ENCODE measurements at places on chromosomes 4 and X. TPM values are rescaled to one million over a fixed set of nuclear protein-coding genes. Genes with fewer than 3 reads are reported as not detected.

The ANK2 gene
- total RNA-seq = 1.5 TPM

The FAM236C gene
- total RNA-seq = not detected

The SPANXN3 gene
- not detected for total RNA-seq

The CHST7 gene
- 25.2 TPM for total RNA-seq

The CAMK2D gene
- 15.7 TPM for total RNA-seq

The PHKA1 gene
- 5.5 TPM for total RNA-seq

The CENPVL3 gene
- not detected for total RNA-seq

The EDNRA gene
- 5.0 TPM for total RNA-seq

The HPGD gene
- 0.19 TPM for total RNA-seq

The MAP7D2 gene
- 0.36 TPM for total RNA-seq

The DDX53 gene
- total RNA-seq = not detected

The MAP3K15 gene
- 0.09 TPM for total RNA-seq

The HNRNPD gene
- 44.3 TPM for total RNA-seq

The CWH43 gene
- not detected for total RNA-seq

The AR gene
- 0.75 TPM for total RNA-seq

The ITGB1BP2 gene
- total RNA-seq = 2.1 TPM

The ETDB gene
- not detected for total RNA-seq

The CT47B1 gene
- not detected for total RNA-seq

The MAGEB10 gene
- not detected for total RNA-seq

The CT55 gene
- not detected for total RNA-seq

The RFC1 gene
- 57.1 TPM for total RNA-seq

The CCKAR gene
- total RNA-seq = not detected

The MAGEC1 gene
- not detected for total RNA-seq

The VCX3B gene
- not detected for total RNA-seq

The TBX22 gene
- not detected for total RNA-seq

The FAM184B gene
- total RNA-seq = not detected

The ARX gene
- total RNA-seq = not detected

The TMEM35A gene
- 1.8 TPM for total RNA-seq

The NWD2 gene
- not detected for total RNA-seq

The SPANXN4 gene
- not detected for total RNA-seq

The IL9R gene
- not detected for total RNA-seq

The BMP2K gene
- 32.1 TPM for total RNA-seq

The EDA gene
- 2.4 TPM for total RNA-seq

The SMIM10 gene
- 0.63 TPM for total RNA-seq

The GATA1 gene
- not detected for total RNA-seq

The TLL1 gene
- total RNA-seq = 7.4 TPM

The GPM6B gene
- 2.4 TPM for total RNA-seq

The OTC gene
- total RNA-seq = not detected

The RHOH gene
- total RNA-seq = not detected

The FGFBP1 gene
- total RNA-seq = not detected

The GAGE1 gene
- not detected for total RNA-seq

The TRIML2 gene
- total RNA-seq = not detected

The RHOXF2 gene
- not detected for total RNA-seq

The PPID gene
- 30.7 TPM for total RNA-seq

The ALB gene
- total RNA-seq = not detected

The EFHC2 gene
- total RNA-seq = not detected

The NAP1L3 gene
- total RNA-seq = 0.18 TPM

The BGN gene
- total RNA-seq = 16.6 TPM

The ATP10D gene
- total RNA-seq = 24.1 TPM

Measured in endothelial cell of coronary artery (primary cell).